ENCODE measurements at places on chromosomes 4 and X.

DNA sequence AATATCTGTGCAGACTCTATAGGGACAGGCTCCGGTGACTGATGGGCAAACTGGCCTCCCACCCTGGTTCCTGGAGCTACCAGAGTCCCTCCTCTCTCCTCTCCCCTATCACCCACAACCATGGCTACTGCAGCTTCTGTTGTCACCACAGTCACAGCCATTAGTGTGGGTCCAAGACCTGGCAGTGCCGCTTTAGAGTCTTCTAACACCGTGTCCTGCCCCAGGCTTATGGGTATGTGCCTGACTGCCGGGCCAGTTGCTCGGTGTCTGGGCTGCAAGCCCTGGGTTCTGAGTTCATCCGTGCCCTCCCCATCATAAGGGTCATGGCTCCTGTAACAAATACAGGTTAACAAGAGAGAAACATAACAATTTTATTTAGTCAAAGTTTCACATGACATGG, 85.4 kb downstream of the FNIP2 start:
- DNase-seq, result no peak

- DNase-seq, result no peak
These were observed 38.9 kb downstream of the TKTL1 start for GRCh38 chrX:154334496-154334895.

- DNase-seq, result peak; percentile 58
These were observed 25.3 kb downstream of the HOPX start for GRCh38 chr4:56655627-56656345.

DNA sequence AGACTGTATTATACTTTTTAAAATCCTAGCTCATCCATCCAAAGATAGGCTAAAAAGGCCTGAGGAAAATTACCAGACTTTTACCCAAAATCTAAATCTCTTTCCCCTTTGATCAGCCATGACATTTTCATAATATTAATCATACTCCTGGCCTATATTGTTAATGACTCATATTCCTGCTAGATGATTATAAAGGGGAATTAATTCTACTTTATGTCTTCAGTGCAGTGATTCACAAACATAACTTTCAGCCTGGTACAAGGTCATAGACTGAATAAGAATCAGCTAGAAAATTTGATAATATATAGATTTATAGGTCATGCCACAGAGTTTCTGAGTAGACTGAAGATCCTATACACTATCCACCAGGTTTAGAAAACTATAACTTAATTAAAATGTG, 1905.4 kb downstream of the C4orf33 start:
- no peak for DNase-seq

DNA sequence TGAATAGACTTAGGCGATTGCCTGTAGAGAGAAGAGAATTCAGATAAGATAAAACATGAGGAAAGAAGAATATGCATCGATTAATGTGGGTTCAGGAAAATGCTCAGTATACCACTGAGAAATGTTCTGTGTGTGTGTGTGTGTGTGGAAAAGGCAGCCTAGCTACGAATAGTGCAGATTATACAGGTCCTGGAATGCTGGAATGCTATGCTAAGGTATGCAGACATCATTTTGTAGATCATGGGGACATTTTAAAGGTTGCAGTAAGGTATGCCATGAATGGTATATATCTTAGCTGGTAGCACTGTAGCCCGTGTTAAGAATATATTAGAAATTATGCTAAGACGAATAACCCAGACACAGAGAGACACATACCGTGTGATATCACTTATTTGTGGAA, 267.9 kb downstream of the TLL1 start:
- DNase-seq, result no peak

- DNase-seq, result no peak
These were observed 71.1 kb upstream of the VCX start for GRCh38 chrX:7771788-7772438.

GRCh38 chr4:166499820-166500219, 626.8 kb downstream of the TLL1 start:
- DNase-seq, result no peak

DNA sequence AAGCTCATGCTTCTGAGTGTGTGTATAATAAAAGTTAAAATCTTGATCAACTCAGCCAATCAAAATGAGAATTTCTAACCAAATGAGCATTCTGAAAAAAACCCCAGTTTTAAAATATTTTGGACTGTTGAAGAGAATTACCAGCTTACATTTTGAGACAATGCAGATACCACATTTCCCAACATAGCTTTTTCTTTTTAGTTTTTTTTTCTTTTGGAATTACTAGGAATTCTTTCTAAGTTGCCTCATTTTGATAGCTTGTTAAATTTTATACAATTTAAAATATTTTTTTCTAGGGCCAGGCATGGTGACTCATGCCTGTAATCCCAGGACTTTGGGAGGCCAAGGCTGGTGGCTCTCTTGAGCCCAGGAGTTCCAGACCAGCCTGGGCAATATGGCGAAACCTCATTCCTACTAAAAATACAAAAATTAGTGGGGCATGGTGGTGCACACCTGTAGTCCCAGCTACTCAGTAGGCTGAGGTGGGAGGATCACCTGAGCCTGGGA, 2.2 kb downstream of the RP2 start:
- no peak for DNase-seq

DNA sequence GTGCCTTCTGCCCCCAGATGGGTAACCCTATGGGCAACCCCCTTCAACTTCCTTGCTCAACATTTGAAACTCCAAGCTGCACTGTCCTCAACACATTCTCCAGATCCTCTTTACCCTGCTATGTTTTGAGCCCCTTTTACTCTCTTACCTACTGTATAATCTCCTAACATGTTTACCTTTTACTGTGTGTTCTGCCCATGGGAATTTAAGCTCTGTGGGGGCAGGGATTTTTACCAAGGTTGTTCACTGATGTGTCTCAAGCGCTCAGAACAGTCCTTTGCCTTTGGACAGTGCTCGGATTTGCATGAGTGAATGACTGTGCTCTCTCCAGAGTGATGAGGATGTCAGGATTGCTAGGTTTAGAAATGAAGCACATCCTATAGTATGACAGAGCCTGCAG, 53.2 kb downstream of the SORBS2 start:
- DNase-seq, result no peak

- DNase-seq, result peak; percentile 41
These were observed at the start of gene ASB9 for GRCh38 chrX:15269618-15270521. Gene ASB9 (minus strand): TSS chrX:15270083. CDS start chrX:15269874, 209 bp downstream.

- DNase-seq, result no peak
These were observed 415.1 kb downstream of the AFF2 start for GRCh38 chrX:148915474-148915873.

- DNase-seq, result no peak
These were observed 24.2 kb downstream of the ATP5ME start for GRCh38 chr4:649751-650310.

DNA sequence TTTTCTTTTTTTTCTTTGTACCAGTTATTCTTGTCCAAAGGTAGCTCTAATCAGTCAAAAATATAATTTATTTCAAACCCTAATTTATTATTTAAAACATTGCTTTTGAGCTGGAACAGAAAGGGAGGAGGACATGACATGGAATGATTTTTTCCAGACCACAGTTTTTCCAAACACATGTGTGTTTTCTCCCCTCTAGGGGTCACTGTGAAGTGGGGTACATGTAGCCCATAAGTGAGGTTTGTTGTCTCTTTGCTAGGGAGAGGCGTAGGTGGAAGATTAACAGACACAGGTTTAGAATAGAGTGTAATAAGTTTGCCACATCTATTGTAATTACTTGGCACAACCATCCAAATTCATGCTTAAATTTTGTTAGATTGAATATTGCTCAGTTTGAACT, 83.0 kb downstream of the TNIP2 start:
- DNase-seq, result no peak

DNA sequence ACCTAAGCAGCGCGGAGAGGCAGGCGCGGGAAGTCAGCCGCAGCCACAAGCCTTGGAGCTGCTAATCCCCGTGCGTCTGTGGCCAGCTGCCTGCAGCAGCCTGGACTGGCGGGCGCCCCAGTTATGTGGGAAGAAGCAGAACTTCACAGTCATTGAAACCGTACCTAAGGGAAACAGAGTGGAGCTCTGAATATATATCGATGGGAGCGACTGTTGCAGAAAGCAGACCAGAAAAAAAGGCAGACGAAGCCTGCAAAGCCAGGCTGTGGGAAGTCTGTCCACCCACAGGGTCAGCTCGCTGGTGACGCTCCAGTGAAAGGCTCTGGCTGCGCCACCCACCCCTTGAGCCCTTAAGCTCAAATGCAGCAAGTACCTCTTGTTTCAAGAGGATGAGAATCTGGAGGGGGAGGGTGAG, 24.7 kb downstream of the KCNE5 start:
- DNase-seq, result peak; percentile 61

DNA sequence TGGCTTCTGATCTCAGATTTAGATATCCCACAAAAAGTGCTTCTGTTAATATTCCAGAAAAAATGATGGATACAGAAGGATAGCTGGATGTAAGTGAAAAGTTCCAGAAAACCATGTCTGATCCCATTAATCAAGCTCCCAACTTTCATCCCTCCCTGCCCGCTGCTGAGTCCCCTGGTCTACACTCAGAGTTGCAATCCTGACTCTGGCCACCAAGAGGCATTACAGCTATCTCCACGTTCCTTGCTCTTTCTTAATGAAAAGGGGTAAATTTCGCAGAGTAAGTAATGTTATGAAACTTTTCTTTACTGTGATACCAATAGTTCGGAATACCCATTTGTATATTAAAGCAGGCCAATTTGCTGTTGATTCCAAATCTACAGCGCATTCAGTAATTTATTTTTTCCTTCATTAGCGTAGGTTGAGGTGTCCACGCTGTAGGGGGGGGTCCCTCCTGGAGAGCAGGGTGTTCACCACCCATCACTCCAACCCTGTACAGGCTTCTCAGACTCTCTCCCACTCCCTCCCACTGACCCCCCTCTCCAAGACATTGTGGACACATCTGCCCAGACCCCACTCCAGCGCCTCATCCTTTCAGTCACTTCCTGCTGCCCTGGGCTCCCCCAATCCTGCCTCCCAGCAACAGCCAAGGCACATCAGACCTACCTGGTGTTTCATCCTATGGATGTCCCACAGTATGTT, 55.1 kb downstream of the RAB40A start:
- peak; percentile 56 for DNase-seq

DNA sequence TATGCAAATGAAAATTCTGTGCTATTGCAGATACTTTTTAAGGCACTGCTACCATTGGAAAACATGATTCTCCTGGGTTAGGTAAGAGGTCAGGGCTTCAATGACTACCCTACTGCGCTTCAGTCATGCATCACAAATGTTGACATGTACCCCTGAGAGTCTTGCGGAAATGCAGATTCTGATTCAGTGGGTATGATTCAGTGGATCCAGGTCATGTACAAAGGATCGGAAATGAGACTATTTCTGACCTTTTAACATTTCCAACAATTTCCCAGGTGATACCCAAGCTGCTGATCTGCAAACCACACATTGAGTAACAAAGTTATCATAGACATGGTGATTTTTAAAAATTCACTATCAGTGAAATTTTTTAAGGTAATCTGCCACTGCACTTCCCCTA, 62.6 kb downstream of the DDX53 start:
- no peak for DNase-seq

DNA sequence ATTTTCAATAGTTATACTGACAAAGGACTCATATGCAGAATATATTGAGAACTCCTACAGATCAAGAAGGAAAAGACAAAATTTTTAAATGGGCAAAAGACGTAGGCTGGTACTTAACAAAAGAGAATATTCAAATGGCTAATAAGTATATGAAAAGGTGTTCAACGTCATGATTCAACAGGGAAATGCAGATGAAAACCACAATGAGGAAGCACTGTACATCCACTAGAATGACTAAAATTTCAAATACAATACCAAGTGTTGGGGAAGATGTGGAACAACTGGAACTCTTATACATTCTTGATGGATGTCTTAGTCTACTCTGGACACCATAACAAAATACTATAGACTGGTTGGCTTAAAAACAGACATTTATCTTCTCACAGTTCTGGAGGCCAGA, 1.3 kb upstream of the MRFAP1L1 start:
- DNase-seq, result no peak

- DNase-seq, result no peak
These were observed 76.2 kb upstream of the TEX13D start for GRCh38 chrX:124256216-124256615.

DNA sequence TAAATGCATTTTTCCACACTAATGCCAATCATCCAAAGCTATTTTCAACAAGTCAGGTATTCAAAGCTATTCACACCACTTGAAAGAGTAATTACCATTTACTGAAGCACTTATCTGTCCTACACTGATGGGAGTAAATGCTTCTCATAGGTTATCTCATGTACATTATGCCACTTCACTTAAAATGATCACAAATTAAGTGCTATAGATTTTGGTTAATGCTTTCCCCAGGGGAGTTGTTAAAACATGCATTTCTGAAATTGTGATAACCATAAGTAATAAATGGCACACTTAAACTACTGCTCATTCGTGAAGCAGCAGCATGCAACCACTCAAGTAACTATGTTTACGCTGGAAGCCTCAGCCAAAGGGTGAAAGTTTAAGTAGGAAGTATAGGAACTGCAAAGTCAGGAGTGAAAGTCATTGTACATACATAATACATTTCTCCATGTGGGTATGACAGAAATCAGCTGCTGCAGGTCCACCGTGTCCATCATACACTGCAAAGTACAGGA, 6.6 kb downstream of the PPM1K start:
- no peak for DNase-seq

- DNase-seq, result no peak
These were observed 20.5 kb upstream of the CD40LG start for GRCh38 chrX:136627409-136627808.

DNA sequence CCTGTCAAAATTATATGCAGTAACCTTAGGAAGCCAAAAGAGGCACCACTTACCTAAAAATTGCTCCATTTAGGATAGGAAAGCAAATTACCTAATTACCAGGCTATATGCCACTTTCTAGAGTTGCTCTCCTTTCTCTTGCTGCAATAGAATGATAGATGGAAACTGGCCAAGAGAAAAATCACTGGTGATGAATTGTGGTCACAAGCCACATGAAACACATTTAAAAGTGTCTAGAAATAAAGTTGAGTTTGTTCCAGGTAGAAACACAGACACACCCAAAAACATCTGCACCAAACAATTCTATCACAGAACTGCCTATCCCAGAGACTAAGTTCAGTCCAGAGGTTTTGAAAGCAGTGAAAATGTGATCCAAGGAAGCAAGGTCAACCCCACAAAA, 337.7 kb downstream of the PCDH19 start:
- DNase-seq, result no peak

DNA sequence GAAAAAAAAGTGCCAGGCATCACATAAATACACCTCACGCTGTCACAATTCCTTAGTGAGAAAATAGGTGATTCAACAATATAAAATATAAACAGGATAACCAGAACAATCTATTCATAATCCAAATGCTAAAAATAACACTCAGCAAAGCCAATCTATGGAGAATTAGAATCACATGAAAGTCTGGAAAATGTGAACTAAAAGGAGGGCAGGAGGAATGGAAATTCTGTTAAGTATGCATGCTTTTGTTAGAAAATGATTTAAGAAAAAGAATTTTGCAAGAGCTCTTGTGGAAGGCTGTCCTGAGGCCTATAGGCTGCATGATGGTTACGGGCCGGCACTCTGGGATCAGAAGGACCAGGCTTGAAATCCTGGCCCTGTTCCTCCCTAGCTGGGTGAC, 70.6 kb upstream of the PROM1 start:
- no peak for DNase-seq

- no peak for DNase-seq
These were observed 147.8 kb downstream of the GRIA3 start for GRCh38 chrX:123331859-123332258.
